H4 (cell line): ENCODE measurements at places on chromosomes 7 and 10. TPM values are rescaled to one million over a fixed set of nuclear protein-coding genes. Genes with fewer than 3 reads are reported as not detected.

GRCh38 chr7:46812101-46812675 is 769.7 kb downstream of the TNS3 start:
- no peak for DNase-seq

DNA sequence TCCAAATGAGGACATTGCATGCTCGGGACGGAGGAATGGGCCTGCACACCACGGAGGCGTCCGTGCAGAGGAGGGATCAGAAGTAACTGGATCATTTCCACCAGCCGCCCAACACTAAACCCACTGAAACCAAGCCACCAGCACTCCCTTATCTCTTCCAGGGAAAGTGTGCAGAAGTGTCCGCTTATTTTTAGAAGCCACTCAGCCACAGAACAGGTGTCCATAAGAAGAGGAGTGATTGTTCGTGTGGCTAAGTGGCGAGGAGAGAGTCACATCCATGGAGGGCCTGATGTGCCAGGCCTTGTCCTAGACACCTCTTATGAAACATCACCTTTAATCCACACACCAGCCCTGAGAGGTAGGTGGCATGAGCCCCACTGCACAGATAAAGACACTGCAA is 407.9 kb upstream of the NPVF start:
- no peak for DNase-seq

DNA sequence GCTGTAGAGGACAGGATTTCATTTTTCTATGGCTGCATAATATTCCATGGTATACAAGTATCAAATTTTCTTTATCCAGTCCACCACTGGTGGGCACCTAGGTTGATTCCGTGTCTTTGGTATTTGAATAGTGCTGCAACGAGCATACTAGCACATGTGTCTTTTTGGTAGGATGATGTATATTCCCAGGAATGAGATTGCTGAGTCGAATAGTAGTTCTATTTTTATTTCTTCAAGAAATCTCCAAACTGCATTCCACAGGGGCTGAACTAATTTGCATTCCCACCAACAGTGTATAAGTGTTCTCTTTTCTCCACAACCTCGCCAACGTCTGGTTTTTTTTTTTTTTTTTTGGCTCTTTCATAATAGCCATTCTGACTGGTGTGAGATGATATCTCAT is 550.0 kb downstream of the REEP3 start:
- DNase-seq = no peak

GRCh38 chr7:22270371-22270770 is 86.6 kb downstream of the RAPGEF5 start:
- no peak for DNase-seq

The CREB3L2 gene
- 13.0 and 18.0 TPM in 2 replicates for total RNA-seq

The SLC29A3 gene
- 2.1 and 3.3 TPM in 2 replicates for total RNA-seq

The TAF6 gene
- 44.0 and 62.1 TPM in 2 replicates for total RNA-seq
